SK-MEL-5 (cell line): ENCODE measurements at places on chromosomes 11 and 22. TPM values are rescaled to one million over a fixed set of nuclear protein-coding genes. Genes with fewer than 3 reads are reported as not detected.

- DNase-seq, result no peak
Observed at GRCh38 chr11:79312617-79313529, 128.0 kb downstream of the TENM4 start.

DNA sequence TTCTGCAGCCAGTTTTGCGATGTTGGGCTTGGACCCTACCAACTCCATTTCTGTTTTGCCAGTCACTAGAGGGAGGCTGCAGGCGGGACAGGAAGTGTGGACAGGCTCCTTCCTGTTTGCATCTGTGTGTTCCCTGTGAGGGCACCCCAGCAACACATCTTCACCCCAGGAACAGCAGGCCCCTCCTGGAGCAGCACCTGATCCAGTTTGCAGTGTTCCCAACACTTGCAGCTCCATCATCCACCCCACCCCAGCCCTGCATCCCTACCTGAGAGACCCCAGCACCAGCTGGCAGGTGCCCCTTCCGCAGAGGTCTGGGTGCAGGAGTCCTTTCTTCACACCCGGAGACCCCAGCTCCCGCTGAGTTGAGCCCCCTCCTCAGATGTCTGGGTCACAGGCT is 7.4 kb upstream of the VSIG10L2 start:
- no peak for DNase-seq

The MS4A6E gene
- not detected in 2 replicates for total RNA-seq

The APOL5 gene
- not detected in 2 replicates for total RNA-seq

- DNase-seq, result no peak
Observed at GRCh38 chr11:36360826-36361415, 64.8 kb downstream of the PRR5L start.

DNA sequence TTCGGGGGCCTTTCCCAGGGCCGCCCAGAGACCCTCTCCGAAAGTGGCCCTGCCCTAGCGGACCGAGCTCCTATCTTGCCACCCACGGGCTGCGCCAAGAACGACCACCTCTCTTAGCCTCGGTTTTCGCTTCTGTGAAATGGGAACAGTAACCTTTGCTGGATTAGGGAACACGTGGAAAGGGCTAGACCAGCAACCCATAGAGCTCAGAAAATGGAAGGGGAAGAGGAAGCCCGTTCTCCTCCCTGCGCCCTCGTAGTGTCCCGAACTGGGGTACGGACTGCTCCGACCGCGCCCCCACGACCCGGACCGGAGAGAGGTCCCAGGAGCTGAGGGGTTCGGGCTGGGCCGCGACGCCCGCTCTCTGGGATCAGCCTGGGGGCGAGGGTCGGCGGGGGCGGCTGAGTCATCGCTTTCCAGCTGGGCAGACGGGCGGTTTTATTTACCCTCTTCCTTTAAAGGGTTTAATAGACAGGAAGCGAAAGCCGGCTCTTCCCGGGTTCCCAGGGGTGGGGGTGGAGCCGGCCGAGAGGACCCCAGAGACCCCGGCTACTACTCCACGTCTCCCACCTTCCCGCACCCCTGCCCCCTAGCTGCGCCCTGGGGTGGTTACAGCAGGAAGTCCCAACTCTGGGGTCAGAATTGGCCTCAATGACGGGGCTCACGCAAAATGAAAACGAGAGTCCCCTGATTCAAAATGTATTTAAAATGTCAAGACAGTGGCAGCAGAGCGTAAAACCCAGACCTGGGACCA is 907 bp upstream of the PHLDA2 start:
- no peak for DNase-seq

The KCNK7 gene
- total RNA-seq, result not detected in 2 replicates

- DNase-seq, result no peak
Observed at GRCh38 chr11:122242731-122243130, 126.7 kb upstream of the BLID start.

DNA sequence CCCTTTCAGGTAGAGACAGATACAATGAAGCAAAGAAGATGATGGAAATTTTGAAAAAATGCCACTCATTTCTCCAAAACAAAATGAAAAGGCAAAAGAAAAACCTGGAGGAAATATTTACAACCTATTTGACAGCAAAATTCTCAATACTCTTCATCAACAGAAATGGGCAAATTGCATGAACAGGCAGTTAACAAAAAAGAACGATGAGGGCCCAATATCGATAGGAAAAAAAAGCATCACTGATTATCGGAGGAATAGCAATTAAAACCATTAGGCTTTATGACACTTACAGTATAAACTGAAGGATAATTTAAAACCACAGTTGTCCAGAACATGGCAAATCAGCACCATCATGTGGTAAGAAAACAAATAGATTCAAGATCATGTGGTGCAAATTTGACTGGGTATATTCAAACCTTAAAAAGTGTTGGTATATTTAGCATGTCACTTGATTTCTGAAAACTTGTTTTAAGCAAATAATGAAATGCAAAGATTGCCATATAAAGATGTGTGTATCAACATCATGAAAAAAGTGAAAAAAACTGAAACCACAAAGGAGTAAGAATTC is 222.9 kb downstream of the BRD1 start:
- DNase-seq, result no peak

- DNase-seq, result no peak
Observed at GRCh38 chr11:44125598-44125997, 30.1 kb downstream of the EXT2 start.

The TMEM25 gene
- total RNA-seq, result 0.45 TPM in 1 of 2 replicates, not detected in the other

GRCh38 chr22:46061501-46062231 is 84.7 kb upstream of the WNT7B start:
- no peak for DNase-seq

DNA sequence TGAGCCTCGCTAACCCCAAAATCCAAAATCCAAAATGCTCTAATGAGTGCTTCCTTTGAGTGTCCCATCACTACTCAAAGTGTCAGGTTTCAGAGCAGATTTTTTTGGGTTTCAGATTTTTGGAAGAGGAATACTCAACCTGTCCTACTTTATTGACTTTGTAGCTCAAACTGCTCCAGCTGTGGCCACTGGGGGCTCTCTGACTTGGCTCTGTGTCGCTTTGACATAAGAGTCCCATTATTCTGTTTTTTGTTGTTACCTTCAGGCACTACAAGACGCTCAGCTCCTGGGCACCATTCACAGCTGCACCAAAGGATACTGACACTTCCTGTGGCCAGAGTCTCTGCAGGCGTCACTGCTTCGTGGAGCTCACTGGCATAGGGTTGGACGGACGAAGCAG is 41.1 kb downstream of the PHF21B start:
- DNase-seq, result peak; percentile 44

DNA sequence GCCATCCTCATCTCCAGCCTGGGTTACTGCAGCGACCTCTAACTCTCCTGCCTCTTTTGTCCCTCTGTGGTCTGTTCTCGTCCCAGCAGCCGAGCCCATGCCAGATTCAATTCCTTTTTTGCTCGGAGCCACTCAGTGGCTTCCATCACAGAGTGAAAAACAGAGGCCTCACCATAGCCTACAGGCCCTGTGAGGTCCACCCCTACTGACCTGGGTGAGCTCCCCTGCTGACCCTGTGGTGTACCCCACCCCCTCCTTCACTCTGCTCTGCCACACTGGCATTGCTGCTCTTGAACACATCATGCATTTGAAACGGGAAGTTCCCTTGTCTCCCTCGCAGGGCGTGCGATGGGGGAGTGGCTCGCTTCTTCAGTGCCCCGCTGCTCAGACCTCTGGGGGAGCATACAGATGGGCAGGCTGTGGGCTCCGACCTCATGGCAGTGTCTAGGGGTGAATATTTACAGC is 2.1 kb downstream of the AIP start:
- DNase-seq, result no peak

DNA sequence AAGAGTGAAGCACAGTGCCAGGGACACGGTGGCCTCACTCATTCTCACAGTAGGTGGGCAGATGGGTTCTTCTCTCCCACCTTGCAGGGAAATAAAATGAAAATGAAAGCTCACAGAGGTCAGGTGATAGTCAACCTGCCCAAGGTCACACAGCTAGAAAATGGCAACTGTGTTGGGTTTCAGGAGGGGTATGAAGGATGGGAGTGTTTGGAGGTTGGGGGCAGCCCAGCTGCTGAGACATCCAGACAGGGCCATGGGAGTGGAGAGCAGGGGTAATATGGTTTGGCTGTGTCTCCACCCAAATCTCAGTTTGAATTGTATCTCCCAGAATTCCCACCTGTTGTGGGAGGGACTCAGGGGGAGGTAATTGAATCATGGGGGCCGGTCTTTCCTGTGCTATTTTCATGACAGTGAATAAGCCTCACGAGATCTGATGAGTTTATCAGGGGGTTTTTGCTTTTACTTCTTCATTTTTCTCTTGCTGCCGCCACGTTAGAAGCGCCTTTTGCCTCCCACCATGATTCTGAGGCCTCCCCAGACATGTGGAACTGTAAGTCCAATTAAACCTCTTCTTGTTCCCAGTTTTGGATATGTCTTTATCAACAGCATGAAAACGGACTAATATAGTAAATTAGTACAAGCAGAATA is 247.0 kb downstream of the TENM4 start:
- no peak for DNase-seq

The A4GALT gene
- total RNA-seq, result 0.16 TPM in 1 of 2 replicates, not detected in the other

DNA sequence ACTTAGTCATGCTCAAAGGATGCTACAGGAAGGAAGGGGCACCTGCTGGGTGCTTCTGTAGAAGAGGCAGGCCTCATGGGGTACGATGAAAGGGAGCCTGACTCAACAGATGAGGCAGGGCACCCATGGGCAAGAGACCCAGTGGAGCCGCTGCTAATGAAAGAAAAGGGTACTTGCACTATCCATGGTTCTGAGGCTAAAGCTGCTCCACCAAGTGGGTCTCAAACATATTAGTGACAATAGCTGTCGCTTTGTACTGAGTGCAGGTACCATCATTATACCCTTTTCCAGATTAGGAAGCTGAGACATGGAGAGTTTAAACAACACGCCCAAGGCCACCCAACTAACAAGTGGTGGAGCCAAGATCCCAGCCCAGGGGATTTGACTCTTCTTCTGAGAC is 127.5 kb upstream of the SERPIND1 start:
- no peak for DNase-seq

DNA sequence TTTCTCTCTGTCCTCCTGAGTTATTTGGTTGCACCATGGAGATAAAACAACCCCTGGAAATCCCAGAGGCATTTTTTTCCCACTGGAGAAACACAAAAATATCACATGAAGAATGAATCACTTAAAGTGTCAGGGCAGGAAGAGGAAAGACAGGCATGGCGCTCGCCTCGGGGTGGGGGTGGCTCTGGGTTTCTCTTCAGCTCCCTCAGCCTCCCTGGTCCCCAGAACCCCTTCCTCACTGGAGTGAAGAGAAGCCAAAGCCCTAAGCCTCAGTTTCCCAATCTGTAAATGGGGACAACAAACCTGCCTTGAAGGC is 938 bp downstream of the SHISAL1 start:
- peak; percentile 82 for DNase-seq

The ST13 gene
- total RNA-seq, result 385 and 493 TPM in 2 replicates

The MMP11 gene
- 1.1 TPM in 2 replicates for total RNA-seq

- DNase-seq, result no peak
Observed at GRCh38 chr11:97934572-97935208, 1086.1 kb upstream of the CNTN5 start.

- no peak for DNase-seq
Observed at GRCh38 chr11:12687216-12687623, 13.0 kb downstream of the TEAD1 start.

The APOBEC3B gene
- total RNA-seq, result 3.8 and 4.3 TPM in 2 replicates

DNA sequence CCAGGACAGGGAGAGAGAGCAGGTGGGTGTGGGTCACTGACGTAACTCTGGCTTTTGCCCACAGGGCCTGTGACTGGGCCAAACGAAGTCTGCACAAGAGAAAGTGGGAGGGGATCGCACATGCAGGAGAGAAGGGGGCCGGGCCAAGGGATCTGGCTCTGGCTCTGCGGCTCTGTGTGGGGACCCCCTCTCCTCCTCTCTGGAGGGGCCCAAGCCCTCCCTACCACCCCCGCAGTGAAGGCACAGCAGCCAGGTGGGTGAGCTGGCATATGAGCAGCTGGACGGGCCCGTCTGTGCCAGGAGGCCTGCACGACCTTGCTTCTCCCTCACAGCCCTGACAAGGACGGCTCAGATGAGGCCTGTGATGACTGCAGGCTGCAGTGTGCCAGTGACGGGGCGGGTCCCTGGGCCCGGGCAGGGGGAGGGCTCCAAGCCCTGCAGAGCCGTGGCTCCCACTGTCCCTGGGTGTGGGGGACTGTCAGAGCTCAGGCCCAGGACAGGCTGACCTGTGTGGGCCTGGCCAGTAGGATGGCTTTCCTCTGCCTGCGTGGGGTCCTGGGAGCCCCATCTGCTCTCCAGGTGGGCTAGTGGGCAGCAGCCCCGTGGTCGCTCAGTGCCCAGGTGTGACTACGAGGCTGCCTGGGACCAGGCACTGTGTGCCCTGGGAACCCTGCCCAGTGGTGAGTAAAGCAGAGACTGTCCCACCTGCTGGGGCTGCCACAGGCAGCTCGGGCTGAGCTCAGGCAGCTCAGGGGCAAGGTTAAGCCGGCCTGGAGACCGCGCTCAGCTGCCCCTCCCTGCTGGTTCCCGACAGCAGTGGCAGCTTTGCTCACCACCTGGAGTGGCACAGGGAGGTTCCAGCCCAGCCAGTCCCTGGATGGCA is 22.2 kb downstream of the MRGPRG start:
- no peak for DNase-seq

- DNase-seq, result no peak
Observed at GRCh38 chr11:130815097-130815802, 101.0 kb downstream of the SNX19 start.

DNA sequence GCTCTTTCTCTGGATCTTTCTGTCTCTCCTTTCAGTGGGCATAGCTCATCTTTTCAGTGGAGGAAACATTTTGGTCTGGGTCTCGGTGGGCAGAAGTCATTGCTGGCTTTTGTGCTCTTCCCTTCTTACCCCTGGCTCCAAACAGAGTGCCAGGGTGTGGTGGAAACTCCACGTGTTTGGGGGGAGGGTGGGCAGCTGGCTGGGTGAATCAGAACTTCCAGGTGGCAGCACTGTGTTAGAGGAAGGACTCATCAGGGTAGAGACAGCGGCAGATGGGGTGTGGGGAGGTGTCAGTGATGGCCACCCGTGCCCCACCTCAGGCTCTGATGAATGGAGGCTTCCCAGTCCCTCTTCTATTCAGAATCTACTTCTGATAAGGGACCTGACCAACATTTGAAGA is 114.0 kb downstream of the GRIK4 start:
- DNase-seq, result no peak

The OR51B5 gene
- 15.1 and 15.8 TPM in 2 replicates for total RNA-seq

The CCDC73 gene
- total RNA-seq, result not detected in 2 replicates

The IGLL1 gene
- total RNA-seq, result not detected in 2 replicates

The IL17RA gene
- total RNA-seq, result 8.4 and 10.6 TPM in 2 replicates
